ENCODE measurements at places on chromosomes 6 and 20.

- DNase-seq, result no peak
Measured at GRCh38 chr6:157211603-157212455, 111.5 kb downstream of the TMEM242 start.

DNA sequence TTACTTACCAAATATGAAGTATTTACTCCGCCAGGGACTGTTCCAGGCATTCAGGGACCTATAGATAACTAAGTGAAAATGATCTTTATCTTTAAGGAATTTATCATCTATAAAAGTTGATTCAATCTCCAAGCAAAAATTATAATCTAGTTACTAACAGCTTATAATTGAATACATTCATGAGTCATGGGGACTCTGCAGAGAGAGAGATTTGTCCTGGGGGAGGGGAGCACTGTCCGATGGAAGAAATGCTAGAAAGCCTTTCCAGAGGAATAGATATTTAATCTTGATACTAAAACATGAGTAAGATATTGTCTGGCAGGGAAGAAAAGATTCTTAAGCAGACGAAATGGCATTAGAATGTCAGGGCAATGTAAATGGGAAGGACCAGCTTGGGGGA is 139.3 kb downstream of the CD164 start:
- DNase-seq, result no peak

DNA sequence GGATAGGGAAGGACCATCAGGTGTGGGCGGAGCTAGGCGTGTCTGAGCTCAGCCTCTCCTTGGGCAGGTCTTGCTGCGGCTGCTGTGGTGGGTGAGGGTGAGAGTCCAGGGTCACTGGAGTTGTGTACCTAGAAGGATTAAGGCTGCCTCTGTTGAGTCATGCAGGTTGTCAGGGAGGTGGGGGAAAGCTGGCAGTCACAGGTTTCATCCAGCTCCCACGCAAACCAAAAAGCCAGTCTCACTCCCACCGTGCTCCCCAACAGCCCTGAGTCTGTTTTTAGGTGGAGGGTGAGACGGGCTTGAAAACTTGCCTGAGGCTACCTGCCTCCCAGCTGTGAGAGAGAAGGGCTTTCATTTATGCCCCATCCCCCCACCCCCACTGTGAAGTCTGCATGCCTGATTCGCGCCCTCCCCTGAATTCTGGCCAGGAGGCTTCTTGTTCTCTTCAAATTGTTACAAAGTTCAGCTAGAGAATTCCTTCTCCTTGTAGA is 161.5 kb downstream of the MYLK4 start:
- DNase-seq, result no peak

- no peak for DNase-seq
Measured at GRCh38 chr6:98094696-98095095, 739.7 kb upstream of the POU3F2 start.

GRCh38 chr6:110037726-110038295 is 59.7 kb downstream of the GPR6 start:
- no peak for DNase-seq
